Camera-type eye (tissue), 1 donor: ENCODE measurements at places on chromosomes 5 and 9. TPM values are rescaled to one million over a fixed set of nuclear protein-coding genes. Genes with fewer than 3 reads are reported as not detected.

Gene ANKRD18B
- 3.3 TPM for total RNA-seq

Gene CBY3
- total RNA-seq: not detected

Gene GOLPH3
- total RNA-seq: 62.5 TPM

Gene GRM6
- total RNA-seq: 38.8 TPM

Gene RMND5B
- total RNA-seq: 34.6 TPM

Gene GHR
- total RNA-seq: 12.9 TPM

Gene PCDHGB1
- 10.9 TPM for total RNA-seq

Gene GPRIN1
- 24.8 TPM for total RNA-seq

Gene PLAC8L1
- total RNA-seq: not detected

Gene KLF4
- 15.4 TPM for total RNA-seq

Gene LHX3
- 18.5 TPM for total RNA-seq

Gene CYLC2
- not detected for total RNA-seq

Gene MEGF10
- total RNA-seq: 32.7 TPM

Gene INSL6
- not detected for total RNA-seq

Gene FGF1
- 3.8 TPM for total RNA-seq

Gene LCNL1
- total RNA-seq: 1.2 TPM

Gene SHOC1
- total RNA-seq: not detected
